Cortex of kidney (tissue), 1 donor: ENCODE measurements at places on chromosomes 3 and 15.

GRCh38 chr3:18872466-18872865, 275.8 kb upstream of the KCNH8 start:
- no peak for DNase-seq

DNA sequence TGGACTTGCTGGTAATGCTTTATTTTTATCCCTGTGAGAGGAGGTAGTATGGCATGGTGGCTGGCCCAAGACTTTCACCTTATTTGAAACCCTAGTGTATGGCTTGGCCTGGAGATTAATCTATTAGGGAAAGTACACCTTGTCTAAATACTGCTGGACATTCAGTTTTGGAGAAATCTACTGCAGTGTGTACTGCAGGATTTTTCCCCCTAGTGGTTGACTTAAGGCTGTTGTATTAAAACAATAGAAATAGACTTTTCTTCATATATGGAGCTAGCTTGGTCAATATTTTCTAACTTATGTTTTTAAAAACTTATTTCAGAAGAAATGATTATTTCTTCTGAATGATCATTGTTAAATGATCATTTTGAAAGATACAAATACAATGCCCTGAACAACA, 13.9 kb upstream of the SLITRK3 start:
- DNase-seq, result no peak

DNA sequence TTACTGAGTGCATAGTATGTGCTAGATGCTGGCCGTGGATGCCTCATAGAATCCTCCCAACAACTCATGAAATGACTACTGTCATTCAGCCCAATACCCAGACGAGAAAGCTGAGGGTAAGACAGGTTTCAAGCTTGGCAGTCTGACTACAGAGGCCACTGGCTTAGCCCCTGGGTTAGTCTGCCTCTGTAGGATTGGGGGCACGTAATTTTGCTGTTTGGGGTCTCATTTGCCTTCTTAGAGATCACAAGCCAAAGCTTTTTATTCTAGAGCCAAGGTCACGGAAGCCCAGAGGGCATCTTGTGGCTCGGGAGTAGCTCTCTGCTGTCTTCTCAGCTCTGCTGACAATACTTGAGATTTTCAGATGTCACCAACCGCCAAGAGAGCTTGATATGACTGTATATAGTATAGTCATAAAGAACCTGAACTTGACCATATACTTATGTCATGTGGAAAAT, 1.0 kb upstream of the CCR5 start:
- no peak for DNase-seq

- no peak for DNase-seq
Measured at GRCh38 chr3:9659849-9660248, 10.5 kb downstream of the MTMR14 start.

DNA sequence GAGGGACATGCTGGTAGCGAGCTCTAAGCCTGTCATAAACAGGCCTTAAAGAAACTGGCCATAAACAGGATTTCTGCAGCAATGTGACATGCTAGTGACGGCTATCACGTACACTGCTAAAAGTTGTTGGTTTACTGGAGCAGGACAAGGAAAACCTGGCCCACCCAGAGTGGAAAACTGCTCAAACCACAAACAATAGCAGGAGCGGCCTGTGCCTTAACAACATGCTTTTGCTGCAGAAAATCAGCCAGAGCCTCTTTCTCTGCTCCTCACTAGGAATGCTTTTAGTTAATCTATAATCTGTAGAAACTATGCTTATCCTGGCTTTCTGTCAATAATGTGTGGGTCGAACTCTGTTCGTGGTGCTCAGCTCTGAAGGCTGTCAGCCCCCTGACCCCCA, 202.9 kb upstream of the UBE3A start:
- DNase-seq, result no peak

- DNase-seq, result no peak
Measured at GRCh38 chr3:7764115-7764514, 737.5 kb upstream of the LMCD1 start.

- no peak for DNase-seq
Measured at GRCh38 chr15:54681584-54681983, 515.2 kb downstream of the RSL24D1 start.

DNA sequence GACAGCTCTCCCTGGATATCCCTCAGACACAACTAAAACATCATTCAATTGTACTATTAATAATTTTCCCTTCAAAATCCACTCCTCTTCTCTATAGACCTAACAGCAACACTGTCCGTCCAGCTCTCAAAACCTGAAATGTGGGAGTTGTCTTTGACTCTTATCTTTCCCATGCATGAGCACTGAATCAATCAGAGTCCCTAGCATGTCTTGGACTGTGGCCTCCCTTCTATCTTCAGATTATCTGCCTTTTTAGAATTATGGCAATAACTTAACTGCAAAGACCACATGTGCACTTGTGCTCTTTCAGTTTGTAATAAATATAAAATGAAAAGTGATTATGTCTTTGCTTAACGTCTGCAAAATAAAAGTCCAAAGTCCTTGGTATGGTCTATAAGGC, 107.0 kb downstream of the UBE3A start:
- DNase-seq, result no peak

DNA sequence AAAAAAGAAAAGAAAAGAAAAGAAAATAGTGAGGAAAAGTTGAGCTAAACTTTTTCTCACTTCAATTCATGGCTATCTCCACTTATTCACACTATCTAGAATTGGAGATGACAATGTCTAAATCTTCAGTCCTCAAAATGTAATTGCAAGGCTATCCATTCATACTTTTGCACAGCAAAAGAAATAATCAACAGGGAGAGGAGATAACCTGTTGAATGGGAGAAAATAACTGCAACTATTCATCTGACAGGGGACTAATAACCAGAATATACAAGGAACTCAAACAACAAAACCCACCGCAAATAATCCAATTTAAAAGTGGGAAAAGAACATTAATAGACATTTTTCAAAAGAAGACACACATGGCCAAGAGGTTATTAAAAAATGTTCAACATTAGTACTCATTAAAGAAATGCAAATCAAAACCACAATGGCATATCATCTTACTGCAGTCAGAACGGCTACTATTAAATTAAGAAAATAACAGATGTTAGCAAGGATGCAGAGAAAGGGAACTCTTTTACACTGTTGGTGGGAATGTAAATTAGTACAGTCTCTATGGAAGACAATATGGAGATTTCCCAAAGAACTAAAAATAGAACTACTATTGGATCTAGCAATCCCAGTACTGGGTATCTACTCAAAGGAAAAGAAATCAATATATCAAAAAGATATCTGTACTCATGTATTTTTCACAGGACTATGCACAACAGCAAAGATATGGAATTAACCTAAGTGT, 73.5 kb upstream of the PPIB start:
- no peak for DNase-seq

DNA sequence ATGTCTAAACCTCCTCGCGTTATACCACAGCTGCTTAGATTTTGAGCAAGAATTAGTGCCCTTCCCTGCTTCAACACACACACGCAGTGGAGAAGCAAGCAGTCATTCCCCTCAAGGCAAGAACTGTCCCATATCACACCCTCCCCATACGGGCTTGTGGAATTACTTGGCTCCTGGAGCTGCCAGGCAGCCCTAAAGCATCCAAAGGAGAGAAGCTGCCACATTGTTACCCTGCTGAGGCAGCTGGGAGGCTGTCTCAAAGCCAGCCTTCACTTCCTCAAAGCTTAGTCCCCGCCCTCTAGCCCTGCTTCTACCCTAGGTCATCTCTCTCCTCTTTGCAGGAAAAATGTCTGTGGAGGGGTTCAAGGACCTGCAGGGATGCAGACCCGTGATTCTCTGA, 153.4 kb downstream of the RORA start:
- DNase-seq, result no peak

- no peak for DNase-seq
Measured at GRCh38 chr15:35289024-35289617, 204.0 kb upstream of the NANOGP8 start.

DNA sequence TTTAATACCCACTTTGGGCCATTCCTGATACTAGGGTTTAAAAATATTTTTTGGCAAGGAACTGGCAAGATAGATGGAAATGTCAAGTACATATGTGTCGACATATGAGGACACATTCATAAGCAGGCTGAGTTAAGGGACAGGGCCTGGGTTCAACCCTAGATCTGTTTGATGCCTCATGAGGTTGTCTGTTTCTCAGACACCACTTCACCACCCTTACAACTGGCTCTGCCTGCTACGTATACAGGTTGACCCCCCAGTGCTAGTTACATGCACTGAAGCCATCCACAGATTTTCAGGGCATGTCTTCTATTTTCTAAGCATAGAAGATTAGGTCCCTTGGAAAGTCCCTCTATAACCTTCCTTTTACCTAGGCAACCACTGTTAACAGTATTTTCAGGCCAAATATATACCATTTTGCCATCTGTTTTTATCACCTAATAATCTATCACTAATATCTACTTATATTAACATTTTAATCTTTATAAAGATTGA, 296.7 kb downstream of the PLCL2 start:
- DNase-seq, result no peak

GRCh38 chr3:116198087-116198486, 247.2 kb downstream of the LSAMP start:
- no peak for DNase-seq
